ENCODE measurements at places on chromosomes 5 and 9.

- DNase-seq = no peak
Observed at GRCh38 chr5:180334176-180334575, 19.0 kb downstream of the GFPT2 start.

DNA sequence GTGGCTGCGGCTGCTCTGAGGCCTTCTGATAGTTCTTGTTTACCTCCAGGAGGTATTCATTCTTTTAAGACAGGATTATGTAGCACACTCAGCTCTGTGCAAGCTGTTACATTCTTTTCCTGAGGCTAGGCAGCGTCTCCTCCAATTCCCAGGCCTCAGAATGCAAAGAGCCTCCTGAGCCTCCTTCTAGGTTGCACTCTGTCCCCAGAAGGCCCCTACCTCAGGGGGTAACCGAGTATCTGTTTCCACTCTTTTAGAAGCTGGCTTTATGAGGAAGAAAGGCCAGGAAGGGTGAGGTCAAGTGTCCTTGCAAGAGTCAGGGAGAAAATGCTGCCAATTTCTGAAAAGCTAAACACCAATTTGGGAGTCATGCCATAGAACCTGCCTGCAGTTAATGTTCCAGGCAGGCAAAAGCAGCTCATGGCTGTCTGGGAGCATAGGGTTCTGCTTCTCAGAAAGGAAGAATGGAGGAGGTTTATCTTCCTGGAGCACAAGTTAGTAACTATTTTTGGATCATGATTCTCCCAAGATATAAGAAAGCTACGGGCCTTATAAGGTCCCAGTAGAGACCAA is 178.9 kb downstream of the SEMA6A start:
- no peak for DNase-seq

DNA sequence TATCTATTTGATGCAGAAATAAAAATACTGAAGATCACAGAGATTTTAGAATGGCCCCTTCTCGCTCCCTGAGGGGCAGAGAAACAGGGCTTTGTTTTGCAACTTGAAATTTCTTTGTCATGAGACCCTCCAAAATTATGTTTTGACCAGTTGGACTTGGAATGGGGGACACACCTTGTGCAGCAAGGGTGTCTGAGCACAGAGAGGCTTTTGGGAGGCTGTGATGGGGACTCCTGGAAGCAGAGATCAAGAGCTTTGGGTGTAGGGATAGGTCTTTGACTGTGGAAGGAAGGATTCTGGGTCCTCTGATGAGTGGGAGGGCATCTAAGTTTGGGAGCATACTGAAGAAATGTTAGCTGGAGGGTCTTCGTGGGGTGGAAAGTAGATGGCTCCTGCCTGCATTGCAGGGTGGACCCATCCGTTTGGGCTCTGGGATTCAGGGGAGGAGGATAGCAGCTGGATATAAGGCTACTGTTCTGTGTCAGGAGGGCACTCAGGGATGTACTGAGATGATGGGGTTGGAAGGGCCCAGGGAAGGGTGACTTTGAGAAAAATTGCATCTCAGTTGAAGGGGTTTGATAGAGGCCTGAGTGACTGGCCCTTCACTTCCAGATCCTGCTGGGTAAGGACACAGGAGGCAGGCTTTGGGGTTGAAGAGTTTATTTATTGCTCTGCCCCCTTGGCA is 1.8 kb upstream of the MYORG start:
- no peak for DNase-seq

DNA sequence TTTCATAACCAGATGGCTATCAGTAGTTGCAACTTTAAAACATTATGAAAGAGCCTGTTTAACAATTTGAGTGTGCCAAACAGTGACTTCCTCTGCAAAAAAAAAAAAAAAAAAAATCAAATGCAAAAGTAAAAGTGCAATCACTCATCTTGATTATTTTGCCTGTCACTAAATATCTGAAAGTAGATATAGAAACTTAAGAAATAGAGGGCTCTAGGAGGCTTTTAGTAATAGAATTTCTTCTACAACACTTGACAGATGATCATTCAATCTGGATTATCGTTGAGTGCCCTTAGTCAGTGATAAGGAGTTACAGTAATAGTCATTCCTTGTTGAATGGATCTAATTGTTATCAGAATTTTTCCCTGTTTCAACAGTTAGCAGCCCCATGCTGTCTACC is 101.8 kb downstream of the CETN3 start:
- DNase-seq = no peak

DNA sequence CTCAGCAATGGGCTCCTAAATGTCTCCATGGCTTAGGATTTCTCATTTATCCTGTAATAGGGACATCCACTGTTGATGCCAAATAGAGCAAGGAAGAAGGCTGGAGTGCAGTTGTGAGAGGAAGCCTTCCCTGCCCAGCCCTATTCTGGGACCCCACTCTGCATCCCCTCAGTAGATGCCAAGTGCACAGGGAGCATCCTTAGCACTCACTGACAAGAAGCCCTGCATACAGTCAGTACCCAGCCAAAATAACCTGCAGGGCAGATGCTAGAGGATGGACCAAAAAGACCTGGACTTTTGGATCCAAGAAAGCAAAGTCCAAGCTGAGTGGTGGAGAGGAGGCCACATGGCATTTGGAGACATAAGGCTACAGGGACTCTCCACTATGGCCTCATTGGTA is 113.5 kb upstream of the SPOCK1 start:
- DNase-seq = no peak

GRCh38 chr9:112093870-112094216 is 81.3 kb downstream of the SUSD1 start:
- DNase-seq = no peak

DNA sequence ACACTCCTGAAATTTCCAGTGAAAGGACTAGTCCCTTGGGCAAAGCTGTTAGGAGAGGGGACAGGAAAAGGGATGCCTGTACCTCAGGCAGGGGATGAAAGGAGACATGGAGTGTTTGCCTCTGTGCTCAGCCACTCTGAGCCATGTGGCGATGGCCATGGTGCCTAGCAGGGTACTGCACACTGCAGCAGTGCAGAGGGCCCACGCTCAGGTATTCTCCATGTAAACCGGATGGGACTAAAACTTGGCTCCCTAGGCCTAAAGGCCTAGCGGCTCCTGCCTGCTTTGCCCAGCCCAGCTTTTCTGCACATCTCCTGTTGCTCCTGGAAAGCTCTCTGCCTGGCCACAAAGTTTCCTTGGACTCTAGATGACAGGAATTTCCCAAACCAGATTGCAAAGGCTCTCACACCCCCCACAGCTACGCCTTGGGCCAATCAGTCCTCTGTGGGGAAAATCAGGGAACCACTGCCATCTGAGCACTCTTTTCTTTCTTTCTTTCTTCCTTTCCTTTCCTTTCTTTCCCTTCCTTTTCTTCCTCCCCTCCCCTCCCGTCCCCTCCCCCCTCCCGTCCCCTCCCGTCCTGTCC is 44.3 kb downstream of the HABP4 start:
- DNase-seq = no peak

GRCh38 chr5:180684623-180685161 is 35.3 kb upstream of the FLT4 start:
- no peak for DNase-seq

DNA sequence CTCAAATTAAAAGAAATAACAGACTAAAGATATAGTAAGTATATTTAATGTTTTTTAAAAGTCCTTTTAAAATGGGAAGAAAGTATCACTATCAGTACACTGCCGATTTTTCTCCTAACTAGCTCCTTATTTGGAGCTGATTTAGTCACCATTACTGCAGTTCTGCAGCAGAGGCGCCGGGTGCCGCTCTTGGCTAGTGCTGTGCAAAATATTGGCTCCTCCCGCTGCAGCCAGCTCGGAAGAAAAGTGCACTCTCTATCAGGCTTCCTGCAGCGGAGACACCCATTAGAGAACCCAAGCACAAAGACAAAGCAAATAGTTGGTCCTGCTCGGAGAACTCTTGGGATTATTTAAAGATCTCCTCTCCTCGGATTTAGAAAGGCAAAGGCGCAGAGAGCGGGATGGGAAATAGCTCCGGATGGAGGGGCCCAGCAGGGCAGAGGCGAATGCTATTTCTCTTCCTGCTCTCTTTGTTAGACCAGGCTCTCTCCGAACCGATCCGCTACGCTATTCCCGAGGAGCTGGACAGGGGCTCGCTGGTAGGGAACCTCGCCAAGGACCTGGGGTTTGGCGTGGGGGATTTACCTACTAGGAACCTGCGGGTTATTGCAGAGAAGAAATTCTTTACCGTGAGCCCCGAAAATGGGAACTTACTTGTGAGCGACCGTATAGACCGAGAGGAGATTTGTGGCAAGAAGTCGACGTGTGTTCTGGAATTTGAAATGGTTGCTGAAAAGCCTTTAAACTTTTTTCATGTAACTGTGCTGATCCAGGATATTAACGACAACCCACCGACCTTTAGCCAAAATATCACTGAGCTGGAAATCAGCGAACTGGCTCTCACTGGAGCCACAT is at the start of gene PCDHGB3:
Gene PCDHGB3, plus strand, starts transcription at position 249 of the 855 bp plus-strand sequence. Its CDS starts 153 bp downstream, at position 402.
- no peak for DNase-seq

DNA sequence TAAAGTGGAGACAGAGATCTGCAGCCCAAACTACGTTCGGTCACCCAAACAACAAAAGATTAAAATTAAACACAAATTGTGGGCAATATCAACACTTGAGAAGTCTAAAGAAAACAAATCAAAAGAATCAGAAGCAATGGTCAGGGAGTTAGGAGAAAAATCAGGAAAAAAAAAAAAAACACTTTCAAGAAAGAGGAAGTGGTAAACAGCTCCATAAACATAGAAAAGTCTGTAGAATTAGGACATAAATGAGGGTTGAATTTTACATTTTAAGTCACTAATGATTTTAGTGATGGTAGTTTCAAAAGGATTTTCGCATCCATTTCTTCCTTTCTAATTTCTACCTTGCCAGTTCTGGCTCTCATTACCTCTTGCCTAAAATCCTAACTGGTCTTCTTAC is 10.1 kb downstream of the RNF145 start:
- DNase-seq = peak; percentile 46

DNA sequence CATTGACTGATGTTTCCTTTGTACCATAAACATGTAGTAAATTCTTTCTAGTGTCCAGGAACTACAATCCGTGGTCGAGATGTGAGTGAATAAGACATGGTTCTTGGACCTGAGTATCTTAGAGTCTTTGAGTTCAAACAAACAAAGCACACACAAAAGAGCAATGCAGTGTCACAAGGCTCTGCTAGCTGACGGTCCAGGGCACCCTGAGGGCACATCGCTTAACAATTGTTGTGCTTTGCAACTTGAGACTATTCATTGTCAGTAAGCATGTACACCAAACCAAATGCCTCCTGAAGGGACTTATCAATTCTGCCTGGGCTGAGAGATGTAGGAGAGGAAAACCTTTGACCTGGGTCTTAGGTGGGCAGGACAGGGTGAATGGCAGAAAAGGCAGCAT is 84.8 kb downstream of the CAMK4 start:
- DNase-seq = no peak

- no peak for DNase-seq
Observed at GRCh38 chr9:18969128-18969527, 63.9 kb downstream of the SAXO1 start.

Data from MV-4-11 (cell line).